SJSA1 (cell line): ENCODE measurements at places on chromosomes 5 and 9.
A peak's percentile ranks its signal among the peaks of the same experiment; 100 is the strongest.

DNA sequence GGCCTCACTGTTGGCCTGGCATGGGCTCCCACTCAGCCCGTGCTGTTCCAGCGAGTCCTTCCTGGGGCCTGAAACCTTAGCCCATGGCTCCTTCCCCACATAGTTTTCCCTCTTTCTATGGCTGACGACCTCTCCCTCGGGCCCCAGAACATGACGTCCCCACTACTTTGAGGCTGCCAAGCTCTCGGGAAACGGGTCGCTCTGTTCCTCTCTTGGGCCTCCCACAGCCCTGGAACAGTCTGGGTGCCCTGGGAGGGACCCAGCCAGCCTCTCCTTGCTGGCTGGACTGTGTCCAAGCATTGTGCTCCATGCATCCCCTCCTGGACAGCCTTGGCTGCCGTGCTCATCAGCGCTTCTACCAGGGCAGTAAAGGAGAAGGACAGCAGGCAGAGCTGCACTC, 118.3 kb downstream of the SYK start:
- DNase-seq = no peak

DNA sequence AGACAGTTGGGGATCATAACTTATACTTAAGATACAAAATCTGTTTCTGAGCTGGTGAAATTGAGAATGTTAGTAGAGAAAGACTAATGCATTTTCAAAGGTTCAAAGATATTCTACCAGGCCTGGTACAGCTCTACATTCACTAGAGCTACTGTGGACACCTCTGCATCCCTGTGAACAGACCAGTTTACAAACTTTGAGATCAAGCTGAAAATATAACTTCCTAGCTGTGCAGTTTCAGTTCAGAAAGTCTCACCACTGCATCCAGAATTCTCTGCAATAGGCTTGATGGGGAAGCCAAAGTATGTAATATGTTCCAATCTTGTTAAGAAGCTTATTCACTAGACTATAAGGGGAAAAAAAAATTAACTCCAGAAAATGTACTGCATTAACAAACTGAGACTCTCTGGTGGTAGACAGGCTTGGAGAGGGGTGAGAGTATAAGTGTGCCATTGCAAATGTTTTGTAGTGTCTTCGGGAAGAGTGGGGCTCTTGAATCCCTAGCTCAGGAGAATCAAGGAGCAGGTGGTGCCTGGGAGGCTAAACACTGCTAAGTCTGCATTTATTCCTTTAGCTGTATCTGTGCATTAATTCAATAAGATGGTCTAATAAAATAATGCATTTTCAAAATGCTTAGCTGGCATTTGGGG, 671.9 kb downstream of the NR2F1-AS1 start:
- no peak for DNase-seq

DNA sequence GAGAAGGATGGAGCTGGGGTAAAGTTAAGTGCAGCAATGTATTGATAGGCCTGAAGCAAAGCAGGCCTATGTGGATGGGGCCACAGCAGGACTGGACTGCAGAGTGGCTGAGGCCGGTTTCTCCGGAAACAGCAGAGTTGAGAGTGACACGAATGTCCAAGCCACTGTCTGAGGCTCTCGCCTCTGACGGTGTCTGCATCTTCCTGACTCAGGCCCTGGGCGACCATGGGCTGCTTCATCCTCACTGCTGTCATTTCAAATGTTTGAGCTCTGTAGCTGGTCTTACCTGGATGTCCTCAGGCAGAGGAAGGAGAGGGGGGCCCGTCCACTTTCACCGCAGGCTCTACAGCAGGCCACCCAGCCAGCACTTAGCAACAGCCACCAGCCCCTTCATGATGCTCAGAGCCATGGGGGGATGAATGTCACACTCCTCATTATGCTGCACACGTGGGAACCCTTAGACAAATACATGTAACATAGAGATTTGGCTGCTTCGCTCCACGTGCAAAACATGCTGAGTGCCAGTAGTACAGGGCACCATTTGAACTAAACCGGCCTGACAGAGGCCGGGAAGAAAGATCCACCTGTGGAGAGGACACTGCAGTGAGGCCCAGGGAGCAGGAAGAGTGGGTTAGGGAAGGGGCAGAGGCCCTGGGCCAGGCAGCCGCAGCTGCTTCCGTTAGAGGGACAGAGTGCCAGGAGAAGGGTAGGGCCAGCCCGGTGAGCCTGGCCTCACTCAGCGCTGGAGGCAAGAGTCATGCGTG, 31.7 kb upstream of the NXNL2 start:
- DNase-seq = no peak

DNA sequence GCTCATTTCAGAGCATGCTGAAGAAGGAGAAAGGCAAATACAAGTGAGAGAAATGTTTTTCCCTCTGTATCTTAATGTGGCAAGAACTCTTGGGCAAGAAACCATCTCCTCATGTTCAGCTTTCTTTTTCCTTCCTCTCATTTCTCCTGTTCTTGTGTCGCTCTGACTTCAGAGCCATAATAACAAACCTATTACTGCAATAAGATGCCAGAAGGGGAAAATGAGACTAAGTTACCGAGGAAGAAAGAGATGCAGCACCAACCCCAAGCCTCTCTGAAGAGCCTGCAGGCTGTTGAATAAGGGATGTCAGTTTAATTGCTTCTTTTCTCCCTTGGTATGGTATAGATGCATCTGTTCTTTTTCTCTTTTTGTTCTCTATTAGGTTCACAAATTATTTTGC, 170.1 kb upstream of the GLRA1 start:
- DNase-seq = no peak

GRCh38 chr5:135557076-135557838, 21.5 kb upstream of the NEUROG1 start:
- no peak for DNase-seq

DNA sequence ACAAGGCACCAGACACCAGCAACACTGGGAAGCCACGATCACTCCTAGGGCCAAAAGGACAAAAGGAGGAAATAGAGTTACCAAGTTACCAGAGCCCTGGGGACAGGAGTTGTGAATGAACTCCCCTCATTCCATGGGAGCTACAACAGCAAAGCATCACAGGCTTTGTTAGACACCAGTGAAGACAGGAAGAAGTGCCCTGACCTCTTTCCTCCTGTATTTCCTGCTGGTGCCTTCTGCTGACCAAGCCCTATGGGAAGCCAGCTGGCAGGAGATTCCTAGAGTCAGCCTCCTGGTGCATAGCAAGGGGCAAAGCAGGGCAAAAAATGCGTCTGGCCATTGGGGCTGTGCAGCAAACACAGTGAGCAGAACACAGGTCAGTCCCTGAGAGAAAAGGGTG, 374.7 kb downstream of the ZSWIM6 start:
- DNase-seq = no peak

DNA sequence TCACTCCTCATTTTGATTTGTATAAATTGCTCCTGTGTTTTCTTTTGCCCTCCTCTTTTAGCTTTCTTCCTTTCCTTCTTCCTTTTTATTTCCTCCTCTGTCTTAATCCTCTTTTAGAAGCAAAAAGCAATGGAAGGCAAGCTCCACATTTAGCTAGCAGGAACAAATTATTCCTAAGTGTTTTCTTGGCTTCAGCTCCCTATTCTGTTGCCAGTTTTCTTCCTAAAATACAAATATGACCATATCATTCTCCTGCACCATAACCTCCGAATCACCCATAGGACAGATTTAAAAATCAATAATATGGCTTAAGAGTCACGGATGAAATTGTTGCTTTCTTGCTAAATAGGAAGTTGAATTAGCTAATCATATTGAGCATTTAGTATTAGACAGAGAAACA, 49.4 kb downstream of the GRIN3A start:
- no peak for DNase-seq

DNA sequence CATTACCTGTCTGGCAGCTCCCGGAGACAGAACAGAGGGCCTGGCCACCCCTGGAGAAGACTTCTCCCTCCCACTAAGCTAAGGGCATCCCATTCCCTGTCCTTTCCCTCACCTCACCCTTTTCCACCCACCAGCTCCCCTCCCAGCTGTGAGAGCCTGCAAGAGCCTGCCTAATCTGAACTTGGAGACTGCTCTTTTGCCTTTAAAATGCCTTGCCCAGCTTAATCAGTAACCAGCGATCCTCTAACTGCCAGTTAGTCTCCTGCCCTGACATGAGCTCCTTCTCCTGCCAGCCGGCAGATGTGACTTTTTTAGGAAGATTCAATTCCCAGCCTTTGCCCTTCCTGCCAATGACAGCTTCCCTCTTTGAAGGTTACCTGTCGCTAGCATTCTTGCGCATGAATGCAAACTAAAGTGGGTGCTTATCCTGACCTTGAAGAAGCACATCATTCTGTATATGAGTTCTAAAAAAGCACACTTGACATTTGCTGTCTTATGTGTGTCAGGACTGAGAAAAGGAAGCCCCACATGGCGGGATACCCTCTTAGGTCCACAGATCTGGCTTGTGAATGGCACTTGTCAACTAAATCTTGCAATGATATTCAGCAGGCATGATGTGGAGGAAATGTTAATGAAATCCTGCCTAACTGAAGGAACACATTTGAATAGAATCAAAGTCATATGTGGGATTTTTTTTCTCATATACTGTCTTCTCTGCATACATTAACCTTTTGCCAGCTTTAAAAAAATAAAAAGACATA, 411.2 kb upstream of the SLC30A5 start:
- no peak for DNase-seq

DNA sequence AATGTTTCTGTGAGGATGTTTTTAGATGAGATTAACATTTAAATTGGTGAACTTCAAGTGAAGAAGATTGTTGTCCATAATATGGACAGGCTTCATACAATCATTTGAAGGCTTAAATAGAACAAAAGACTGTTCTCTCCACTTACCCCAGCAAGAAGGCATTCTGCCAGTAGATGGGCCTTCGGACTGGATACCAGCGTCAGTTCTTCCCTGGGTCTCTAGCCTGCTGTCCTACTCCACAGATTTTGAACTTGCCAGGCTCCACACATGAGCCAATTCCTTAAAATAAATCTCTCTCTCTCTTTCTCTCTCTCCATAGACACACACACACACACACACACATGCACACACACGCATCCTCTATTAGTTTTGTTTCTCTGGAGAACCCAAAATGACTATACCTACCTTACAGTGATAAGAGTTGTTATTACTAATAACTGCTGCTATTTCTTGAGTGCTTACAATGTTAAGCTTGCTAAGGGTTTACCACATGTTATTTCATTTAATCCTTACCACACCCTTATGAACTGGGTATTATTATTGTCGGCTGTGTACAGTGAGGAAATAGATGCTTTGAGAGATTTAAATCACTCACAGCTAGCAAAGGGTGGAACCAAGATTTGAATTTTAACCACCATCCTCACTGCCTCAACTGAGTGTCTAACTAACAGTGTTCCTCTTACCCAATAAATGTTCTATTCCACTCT, 19.8 kb upstream of the IQGAP2 start:
- no peak for DNase-seq

DNA sequence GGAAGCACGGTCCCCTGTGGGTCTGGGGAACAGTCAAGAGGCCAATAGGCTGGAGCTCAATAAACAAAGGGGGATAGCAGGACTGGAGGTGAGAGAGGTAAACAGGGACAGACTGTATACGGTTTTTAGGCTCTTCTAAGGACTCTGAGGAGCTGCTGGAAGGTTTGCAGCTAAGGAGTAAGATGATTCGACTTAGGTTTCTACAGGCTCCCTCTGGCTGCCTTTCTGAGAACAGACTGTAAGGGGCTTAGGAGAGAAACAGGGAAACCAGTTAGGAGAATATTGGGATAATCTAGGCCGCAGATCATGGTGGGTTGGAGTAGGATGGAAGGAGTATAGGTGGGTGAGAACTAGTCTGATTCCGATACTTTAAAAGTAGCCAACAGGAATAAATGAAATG, 10.4 kb downstream of the CDK5RAP2 start:
- DNase-seq = no peak

- no peak for DNase-seq
Observed at GRCh38 chr5:1312993-1313833, 18.3 kb upstream of the TERT start.

- DNase-seq = no peak
Observed at GRCh38 chr9:94504358-94504757, 50.5 kb upstream of the PCAT7 start.

- no peak for DNase-seq
Observed at GRCh38 chr9:131873891-131874440, 134.1 kb upstream of the RAPGEF1 start.

DNA sequence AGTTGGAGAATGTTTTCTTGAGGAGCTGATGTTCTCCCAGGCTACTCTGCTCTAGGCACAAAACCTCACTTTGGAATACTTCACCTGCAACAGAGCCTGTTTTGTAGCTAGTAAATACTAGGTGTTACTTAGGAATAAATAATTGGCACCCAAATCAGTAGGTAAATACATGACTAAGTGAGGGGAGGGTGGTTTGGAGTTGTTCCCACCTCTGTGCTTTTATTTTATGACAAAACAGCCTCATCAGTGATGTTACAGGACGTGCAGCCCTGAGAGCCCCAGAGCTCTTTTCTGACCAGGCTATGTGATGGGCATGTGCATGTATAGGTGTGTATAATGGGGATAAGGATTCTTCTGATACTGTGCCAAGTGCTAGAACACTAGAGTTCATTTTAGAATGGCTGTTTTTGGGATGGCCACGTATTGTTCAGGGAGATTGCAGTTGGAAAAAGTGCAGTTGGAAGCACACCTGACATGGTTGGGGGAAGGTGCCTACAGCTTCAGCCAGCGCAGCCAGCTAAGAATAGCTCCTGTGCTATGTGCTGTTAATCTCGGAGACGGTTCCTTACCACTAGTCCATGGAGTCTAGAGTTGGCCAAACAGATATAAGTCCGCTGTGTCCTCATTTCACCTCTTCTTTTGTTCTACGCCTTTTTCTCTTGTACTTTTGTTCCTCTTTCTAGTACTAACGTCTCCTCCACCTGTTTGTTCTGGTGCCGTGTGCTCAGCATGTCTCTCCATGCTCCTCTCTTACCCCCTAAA, 284.7 kb downstream of the FANCC start:
- DNase-seq = no peak

- DNase-seq = no peak
Observed at GRCh38 chr5:142439207-142439860, 114.5 kb upstream of the SPRY4 start.

- no peak for DNase-seq
Observed at GRCh38 chr5:159332800-159333544, 2.7 kb upstream of the IL12B start.

- DNase-seq = no peak
Observed at GRCh38 chr5:102040326-102040725, 255.8 kb downstream of the SLCO4C1 start.

DNA sequence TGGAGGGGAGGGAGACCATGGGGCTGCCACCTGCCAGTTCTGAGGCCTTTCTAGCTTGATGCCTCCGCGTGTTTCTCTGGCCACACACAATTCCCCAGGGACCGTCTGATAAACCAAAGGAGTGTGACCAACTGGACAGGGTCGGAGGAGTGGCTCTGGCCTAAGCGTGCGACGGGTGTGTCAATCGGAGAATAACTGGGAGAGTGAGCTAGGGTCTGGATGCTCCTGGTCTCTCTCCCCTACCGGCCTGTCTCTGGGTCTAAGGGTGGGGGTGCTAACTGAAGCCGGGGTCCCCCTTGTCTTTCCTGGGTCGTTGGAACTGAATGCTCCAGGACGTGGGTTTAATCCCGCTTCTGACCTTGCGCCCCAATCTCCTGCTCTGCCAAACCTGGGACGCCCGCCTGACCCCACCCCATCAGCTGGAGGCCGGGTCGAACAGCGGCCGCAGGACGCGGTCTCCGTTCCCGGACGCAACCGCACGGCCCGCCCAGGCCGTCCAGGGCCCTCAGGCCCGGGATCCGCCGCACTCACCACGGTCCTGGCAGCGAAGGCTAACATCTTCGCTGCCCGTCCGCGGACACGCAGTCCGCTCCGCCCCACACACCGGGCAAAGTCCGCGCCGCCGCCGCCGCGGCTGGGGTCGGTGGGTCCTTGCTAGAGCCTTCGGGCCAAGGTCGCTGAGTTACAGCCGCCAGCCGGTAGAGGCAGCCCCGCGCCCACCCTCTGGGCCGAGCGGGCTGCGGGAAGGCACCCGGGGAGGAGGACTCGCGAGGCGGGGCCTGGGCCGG, 447 bp downstream of the CRAT start:
- DNase-seq = peak; percentile 59

GRCh38 chr5:165673499-165673898, 2168.1 kb downstream of the MAT2B start:
- DNase-seq = no peak
